ENCODE measurements at places on chromosomes 6 and 20.
A peak's percentile ranks its signal among the peaks of the same experiment; 100 is the strongest.

DNA sequence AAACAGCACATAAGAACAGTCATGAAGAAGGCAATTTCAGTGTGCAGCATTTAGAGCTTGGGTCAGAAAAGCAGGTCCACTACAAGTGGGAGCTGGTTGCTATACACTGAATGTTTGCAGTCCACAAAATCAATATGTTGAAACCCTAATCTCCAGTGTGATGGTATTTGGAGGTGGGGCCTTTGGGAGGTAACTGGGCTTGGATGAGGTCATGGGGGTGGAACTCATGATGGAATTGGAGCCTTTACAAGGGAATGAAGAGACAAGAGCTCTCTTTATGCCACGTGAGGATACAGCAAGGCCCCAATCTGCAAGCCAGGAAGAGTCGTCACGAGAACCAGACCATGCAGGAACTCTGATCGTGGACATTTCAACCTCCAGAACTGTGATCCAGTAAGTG, 216.7 kb upstream of the SLC35B3 start:
- no peak for DNase-seq

- DNase-seq = no peak
Observed at GRCh38 chr6:35343092-35343834, 905 bp downstream of the PPARD start.

DNA sequence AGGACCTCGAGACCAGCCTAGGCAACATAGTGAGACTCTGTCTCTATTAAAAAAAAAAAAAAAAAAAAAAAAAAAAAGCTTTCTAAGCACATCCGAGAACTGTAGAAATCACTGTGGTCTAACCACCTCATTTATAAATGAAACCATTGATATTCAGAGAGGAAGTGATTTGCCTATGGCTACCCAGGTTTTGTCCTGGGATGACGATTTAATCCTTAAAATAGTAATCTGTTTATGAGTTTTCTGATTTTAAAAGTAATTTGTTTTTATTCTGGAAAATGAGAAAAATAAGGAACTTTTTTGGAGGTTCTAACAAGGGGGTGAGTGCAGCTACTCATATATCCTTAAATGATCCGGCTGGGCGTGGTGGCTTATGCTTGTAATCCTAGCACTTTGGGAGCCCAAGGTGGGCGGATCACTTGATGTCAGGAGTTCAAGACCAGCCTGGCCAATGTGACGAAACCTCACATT, 6.5 kb upstream of the BTN3A2 start:
- peak; percentile 62 for DNase-seq

GRCh38 chr20:14189794-14190402, 147.5 kb downstream of the FLRT3 start:
- no peak for DNase-seq

DNA sequence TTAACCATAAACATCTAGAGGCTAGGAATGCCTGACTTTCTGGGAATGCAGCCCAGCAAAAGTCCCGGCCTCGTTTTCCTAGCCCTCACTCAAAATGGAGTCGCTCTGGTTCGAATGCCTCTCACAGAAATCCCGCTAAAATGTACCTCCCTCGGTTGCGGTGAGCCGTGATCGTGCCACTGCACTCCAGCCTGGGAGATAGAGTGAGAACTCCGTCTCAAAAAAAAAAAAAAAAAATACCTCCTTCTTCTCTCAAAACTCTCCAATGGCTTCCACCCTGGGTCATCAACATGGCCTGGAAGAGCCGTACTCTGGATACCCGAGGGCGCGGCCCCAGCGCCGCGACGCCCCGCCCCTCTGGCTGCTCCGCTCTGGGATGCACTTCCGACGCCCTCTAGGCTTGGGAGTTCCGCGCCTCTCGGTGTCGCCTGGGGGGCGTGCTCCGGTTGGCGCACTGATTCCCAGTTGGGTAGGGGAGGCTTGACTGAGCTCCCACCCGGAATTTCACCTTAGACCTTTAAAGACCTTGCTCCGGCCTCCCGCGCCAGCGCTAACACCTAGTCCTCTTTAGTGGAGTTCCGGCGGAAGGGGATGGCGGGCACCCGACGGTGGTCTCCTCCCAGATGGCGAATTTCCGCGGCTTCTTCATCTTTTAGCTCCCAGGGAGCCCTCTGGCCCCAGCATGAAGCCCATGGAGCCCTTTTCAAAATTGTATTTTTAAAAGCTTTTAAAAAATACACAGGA, 12.3 kb downstream of the HMGN4 start:
- no peak for DNase-seq

- DNase-seq = no peak
Observed at GRCh38 chr20:31746068-31746878, 7.2 kb downstream of the TPX2 start.

GRCh38 chr6:124297507-124297906, 493.8 kb downstream of the NKAIN2 start:
- DNase-seq = no peak

DNA sequence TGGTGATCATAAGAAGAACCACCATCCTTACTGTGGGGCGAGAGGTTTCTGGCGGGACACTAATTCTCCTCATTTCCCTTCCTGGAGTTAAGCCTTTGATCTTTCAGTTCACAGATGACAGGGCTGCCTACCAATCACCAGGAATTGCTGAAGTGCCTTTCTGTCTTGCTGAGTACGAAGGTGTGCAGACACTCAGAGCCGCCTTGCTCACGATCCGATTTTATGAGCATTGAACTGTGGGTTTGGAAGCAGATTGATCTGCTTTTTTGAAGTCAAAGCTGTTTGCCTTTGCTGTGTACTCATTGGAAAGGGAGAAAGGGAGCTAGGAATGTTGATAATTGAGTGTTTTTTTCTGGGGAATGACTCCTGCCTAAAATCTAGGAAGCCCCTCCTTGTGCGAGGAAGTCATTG, 129.1 kb upstream of the SALL4 start:
- DNase-seq = no peak

- no peak for DNase-seq
Observed at GRCh38 chr20:36336954-36337704, 31.0 kb downstream of the DLGAP4 start.

DNA sequence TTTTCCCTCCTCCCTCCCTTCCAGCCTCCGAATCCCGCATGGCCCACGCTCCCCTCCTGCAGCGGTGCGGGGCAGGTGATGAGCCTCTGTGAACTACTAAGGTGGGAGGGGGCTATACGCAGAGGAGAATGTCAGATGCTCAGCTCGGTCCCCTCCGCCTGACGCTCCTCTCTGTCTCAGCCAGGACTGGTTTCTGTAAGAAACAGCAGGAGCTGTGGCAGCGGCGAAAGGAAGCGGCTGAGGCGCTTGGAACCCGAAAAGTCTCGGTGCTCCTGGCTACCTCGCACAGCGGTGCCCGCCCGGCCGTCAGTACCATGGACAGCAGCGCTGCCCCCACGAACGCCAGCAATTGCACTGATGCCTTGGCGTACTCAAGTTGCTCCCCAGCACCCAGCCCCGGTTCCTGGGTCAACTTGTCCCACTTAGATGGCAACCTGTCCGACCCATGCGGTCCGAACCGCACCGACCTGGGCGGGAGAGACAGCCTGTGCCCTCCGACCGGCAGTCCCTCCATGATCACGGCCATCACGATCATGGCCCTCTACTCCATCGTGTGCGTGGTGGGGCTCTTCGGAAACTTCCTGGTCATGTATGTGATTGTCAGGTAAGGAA, at the start of gene OPRM1:
TSS of gene OPRM1 (plus strand) at position 10 of the 612 bp plus-strand sequence. CDS start at position 315, 305 bp downstream.
- no peak for DNase-seq

DNA sequence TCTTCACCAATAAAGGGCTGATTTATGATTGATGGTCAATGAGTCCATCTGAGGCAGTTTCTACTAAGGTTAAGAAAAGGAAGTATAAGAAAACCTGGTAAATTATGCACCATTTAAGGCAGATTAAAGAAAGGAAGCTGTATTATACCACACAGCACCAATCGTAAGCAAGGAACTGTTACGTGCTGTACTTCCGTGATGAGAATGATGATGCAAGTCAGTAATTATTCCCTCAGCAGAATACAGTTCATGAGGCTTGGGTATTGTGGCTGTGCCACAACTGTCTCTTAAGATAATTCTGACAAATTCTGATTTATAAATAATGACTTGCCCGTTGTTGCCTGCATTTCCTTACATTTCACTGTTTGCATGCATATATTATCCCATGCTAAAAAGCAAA, 699.0 kb downstream of the HDGFL1 start:
- DNase-seq = no peak

DNA sequence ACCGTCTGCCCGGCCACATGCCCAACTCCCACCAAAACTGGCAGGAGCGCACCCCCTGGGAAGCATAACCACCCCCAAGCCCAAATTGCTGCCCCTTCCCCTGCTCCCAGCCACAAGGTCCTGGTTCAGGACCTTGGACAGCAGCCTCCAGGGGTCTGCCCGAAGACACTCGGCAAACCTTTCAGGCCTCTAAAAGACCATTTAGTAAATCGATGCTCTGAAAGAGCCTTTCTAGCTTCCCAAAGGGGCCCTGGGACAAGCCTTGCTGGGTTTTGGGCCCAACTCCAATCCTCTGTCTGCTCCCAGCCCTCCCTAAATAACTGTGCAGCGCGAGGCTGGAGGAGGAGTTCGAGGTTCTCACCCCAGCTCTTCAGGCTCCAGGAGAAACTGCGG, 30.5 kb downstream of the GRM4 start:
- no peak for DNase-seq

GRCh38 chr6:163152701-163153100, 261.8 kb upstream of the QKI start:
- no peak for DNase-seq

GRCh38 chr6:38323216-38323615, 316.5 kb downstream of the BTBD9 start:
- DNase-seq = no peak

- no peak for DNase-seq
Observed at GRCh38 chr6:160201061-160201460, 57.6 kb downstream of the SLC22A2 start.

GRCh38 chr20:57508831-57509230, 16.1 kb downstream of the CTCFL start:
- DNase-seq = no peak

GRCh38 chr6:165825256-165825815, 162.3 kb upstream of the PDE10A start:
- no peak for DNase-seq

- peak; percentile 19 for DNase-seq
Observed at GRCh38 chr6:90251295-90251992, 45.2 kb downstream of the BACH2 start.

- DNase-seq = no peak
Observed at GRCh38 chr6:126293891-126294524, 45.9 kb upstream of the CENPW start.

- no peak for DNase-seq
Observed at GRCh38 chr6:144510859-144511258, 225.7 kb downstream of the UTRN start.

- peak; percentile 61 for DNase-seq
Observed at GRCh38 chr6:135880066-135880972, 28.8 kb downstream of the PDE7B start.

GRCh38 chr6:4364172-4364571, 228.8 kb upstream of the ECI2 start:
- DNase-seq = no peak

- DNase-seq = no peak
Observed at GRCh38 chr6:38933426-38933825, 115.2 kb upstream of the GLP1R start.

- DNase-seq = no peak
Observed at GRCh38 chr6:119384444-119384843, 34.9 kb upstream of the MAN1A1 start.

GRCh38 chr6:16621002-16621401, 140.3 kb downstream of the ATXN1 start:
- DNase-seq = no peak

DNA sequence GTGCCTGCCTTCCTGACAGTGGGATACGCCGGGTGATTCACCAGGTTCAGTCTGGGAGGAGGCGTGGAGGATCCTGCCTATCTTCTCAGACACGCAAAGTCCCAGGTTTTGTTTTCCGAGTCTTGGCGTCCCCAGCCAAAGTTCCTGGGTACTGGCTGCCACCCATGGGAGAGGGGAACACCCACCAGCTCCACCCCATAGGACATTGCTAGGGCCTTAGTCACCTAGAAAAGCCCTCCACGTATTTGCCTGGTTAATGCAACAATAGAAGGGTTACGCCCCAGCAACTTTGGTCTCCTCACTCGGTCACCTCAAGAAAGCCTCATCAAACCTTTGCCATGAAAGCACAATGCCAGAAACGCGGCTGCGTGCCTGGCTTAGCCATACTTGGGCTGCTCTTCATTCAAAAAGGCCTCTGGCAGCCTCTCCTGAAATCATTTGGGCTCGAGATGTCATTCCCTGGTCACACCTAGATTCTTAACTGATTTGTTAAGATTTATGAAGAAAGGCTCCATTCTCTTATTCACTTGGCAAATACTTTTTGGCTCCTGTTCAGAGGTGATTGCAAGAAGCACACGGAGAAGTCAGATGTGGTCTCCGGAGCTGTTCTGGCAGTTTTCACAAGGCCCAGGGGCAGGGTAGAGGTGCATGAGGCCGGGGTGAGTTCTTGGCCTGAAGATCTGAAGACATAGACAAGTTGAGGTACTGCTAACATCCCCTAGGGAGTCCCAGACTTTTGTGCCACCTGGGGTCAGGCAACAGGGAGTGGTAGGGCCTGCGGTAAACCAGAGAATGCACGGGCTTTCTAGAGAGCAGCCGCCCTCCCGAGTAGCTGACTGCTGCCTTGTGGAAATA, 35.5 kb upstream of the ZNF133 start:
- no peak for DNase-seq

- DNase-seq = peak; percentile 19
Observed at GRCh38 chr6:88982720-88983119, 19.3 kb upstream of the RNGTT start.

GRCh38 chr6:52009466-52010140, 77.8 kb downstream of the PKHD1 start:
- DNase-seq = no peak

GRCh38 chr6:125469915-125470314, 168.1 kb upstream of the HDDC2 start:
- no peak for DNase-seq

DNA sequence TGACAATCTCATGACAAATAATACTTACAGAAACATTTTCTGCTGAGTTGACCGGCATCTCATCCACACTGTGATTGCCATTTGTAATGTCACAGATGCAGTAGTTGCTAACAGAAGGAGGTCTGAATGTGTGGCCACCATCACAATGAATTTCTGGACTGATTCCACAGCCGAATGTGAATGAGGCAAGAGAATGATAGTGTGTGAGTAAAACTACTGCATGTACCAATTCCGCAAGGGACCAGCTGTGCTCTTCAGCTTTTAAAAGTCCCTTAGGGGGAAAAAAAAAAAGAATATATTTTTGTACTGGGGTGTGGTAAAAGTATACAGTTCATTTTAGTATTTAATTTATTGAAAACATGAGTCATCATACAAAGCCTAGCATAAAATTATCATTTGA, 96.2 kb downstream of the SESN1 start:
- no peak for DNase-seq

- DNase-seq = no peak
Observed at GRCh38 chr6:132789396-132789776, 9.1 kb downstream of the SLC18B1 start.

- DNase-seq = no peak
Observed at GRCh38 chr6:105135056-105135455, 44.8 kb downstream of the POPDC3 start.

- no peak for DNase-seq
Observed at GRCh38 chr20:32829311-32830005, 9.7 kb downstream of the MAPRE1 start.

DNA sequence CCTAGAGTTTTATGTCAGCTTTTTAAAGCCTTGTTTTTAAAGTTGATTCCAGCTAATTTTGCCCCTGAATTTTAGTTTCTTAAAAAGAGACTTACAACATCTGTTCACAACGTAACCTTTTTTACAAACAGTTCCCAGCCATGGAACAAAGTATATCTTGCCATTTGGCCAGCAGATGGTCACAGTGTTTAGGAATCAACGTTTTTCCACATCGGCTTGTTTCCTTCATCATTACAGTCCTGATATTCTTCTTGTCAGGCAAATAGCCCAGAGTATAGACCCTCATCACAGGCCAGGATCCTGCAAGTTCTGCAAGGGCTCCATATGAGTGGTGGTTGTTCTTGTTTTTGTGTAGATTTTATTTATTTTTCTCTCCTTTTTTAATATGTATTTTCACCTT, 341.7 kb upstream of the HTR1E start:
- no peak for DNase-seq

Data from GM12878 (cell line).